ENCODE measurements at places on chromosomes 6 and 20.

GRCh38 chr20:24681634-24682495, 212.4 kb downstream of the SYNDIG1 start:
- no peak for DNase-seq

DNA sequence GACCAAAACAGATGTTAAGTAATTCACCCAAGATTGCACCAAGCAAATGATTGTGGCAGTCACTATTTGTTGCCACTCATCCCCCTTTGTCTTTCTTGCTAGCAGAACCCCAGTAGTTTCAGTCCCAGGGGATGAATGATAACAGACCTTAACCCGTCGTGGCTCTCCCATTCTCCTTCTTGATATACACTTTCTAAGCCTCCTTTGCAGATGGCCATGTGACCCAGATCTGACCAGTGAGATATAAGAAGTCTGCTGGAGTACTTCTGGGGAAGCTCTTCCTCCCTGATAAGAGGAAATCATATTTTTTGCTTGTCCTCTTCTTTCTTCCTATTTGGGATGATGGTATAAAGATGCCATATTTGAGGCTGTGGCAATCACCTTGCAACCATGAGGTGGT, 9.6 kb upstream of the SH3BGRL2 start:
- DNase-seq, result no peak

GRCh38 chr20:20213526-20214121, 154.3 kb upstream of the INSM1 start:
- no peak for DNase-seq

- no peak for DNase-seq
Measured at GRCh38 chr20:63232235-63233060, 3.3 kb upstream of the BIRC7 start.

DNA sequence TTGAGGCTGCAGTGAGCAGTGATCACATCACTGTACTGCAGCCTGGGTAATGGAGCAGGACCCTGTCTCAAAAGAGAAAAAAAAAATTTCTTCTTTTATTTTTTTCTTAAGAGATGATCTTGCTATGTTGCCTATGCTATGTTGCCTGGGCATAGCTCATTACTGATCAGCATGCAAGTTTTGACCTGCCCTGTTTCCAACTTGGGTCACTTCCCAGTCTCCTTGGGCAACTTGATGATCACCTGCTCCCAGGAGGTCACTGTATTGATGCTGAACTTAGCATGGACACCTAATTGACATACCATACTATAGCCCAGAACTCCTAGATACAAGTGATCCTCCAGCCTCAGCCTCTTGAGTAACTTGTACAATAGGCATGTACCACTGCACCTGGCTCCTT, 30.7 kb upstream of the NANP start:
- no peak for DNase-seq

DNA sequence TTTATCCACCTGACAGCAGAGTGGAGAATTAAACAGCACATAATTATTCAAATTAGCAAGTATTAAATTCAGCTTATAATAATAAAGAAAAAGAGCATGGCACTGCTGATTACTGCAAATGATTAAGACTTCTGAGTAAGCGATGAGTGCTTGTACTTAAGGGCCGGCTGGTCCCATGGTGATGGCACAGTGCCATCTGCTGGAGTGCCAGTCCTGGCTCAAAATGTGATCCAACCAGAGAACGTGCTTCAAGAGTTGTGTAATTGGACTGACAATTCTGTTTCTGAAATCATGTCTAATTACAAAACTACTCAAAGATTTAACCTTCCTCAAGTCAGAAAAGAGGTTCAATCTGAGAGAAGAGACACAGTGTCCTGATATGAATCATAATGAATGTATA, 181.6 kb upstream of the RGS17 start:
- DNase-seq, result no peak

GRCh38 chr20:55086421-55086820, 611.0 kb downstream of the DOK5 start:
- DNase-seq, result no peak

GRCh38 chr6:104281370-104281769, 578.3 kb downstream of the HACE1 start:
- no peak for DNase-seq

DNA sequence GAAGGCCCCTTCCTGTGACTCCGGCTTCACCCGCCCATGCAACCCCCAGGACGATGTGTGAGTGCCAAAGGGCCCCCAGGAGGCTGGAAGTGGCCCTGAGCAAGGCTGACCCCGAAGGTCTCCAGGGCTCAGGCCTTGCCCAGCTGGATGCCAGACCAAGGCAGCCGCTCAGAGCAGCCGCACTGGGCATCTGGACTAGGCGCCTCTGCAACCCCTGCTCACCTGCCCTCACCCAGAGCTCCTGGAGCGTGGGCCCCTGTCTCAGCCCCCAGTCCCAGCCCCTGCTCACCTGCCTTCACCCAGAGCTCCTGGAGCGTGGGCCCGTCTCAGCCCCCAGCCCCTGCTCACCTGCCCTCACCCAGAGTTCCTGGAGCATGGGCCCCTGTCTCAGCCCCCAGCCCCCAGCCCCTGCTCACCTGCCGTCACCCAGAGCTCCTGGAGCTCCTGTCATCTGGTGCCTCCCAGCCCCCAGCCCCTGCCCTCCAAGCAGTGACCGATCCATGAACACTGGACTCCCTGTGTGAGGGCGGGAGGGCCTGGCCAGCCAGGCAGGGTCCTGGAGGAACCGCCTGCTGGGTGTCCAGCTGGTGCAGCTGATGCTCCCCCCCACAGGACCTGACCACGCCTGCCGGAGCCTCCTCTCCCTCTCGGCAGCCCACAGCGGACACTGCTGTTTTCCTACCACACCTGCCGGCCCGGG, 1.1 kb downstream of the SRMS start:
- no peak for DNase-seq

DNA sequence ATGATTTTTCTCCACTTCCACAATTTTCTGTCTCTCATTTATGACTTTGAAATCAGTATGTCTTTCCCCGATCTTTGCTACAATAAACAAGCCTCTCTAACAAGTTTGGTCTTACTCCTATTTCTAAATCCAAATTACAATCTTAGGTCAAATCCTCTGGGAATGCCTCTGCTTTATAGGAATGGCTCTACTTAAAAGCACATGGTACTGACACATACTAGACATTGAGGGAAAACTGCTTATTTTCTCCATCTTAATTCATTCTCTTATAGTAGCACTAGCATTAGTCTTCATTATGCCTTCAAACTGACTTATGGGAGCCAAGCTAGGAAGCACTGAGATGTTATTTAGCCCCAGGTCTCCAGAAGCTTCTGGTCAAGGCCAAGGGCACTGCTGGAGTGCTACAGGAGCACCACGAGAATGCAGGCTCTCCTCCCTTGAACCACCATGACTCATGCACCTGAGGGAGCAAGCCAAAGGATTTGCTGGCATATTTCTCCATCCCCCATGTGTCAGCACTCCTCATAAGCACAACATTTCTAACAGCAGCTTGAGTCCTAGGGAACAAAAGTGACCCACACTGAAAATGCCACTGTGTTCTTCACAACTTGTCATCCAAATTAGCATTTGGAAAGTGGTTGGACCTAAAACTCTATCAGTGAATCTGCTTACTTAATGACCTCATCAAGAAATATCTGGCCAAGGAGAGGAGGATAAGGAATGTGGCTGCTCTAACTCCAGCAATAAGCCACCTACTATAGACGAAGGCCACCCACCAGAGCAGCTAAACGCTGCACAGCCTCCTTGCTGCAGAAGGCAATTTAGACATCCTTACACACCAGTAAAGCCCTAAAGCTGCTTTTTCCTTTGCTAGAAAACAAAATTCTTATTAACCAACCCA, 156.8 kb upstream of the KCNQ5 start:
- DNase-seq, result no peak
